ENCODE measurements at places on chromosomes 16 and 17.

DNA sequence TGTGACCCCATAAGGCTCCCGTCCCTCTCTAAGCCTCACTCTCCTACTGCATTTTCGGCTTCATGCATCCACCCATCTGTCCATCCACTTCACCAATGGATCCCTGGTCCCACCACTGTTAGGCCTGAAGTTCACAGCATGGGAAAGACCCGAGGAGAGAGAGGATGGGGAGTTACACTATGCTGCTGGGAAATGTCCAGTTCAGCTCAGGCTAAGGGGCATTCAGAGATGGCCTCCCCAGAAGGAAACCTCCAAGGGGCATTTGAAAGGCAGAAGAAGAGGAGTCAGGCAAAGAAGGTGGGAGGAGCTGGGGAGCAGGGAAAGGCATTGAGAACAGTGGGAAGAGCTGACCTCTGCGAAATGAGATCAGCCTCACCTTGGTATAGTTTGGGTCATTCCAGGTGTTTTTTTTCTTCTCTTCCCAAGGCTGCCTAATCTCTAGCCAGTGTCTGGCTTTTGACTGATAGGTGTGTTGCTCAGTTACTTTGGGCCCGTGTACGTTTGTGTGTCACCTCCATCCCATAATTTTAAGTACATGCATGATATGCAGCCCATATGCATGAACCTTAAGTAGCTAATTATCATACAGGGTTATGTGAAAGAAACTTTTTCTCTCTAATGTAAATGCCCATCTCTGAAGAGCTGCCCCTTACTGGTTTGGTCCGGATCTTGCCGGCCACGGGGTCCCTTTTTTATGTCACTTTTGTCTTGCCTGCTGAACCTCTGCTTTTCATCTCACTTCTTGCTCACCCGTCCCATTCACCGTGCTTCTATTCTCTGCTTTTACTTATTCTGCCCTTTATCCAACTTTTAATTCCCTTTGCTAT lies 11.6 kb upstream of the DRC7 start:
- no peak for DNase-seq

DNA sequence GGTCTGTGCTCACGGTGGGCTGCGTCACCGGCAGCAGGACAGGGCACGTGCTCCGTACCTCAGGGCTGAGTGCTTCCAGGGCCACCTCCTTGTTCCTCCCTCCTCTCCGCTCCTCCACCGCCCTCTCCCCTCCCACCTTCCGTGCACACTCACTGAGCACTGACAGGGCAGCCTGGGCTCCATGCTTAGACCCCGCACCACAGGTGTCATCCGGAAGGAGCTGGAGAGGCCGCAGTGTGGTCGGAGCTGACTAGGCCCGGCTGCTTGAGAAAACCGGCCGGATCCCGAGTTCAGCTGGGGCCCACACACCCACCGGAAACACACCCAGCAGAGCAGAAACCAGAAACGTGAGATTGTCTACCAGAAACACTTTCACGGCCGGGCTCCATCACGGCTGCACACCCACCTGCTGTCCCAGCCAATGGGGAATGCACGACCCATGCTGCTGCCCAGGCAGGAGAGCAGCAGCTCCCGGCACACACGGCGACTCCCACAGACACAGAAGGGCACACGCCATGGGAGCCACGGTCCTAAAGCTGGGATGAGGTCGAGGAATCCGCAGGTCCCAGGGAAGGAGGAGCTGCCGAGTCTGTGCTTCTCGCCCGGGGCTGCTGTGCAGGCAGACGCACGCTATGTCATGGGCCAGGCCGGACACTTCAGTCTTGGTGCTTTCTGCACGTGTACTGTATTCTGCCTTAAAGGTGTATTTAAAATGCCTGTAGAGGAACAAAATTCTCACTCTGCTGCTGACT lies 55.0 kb upstream of the ZNF469 start:
- no peak for DNase-seq

DNA sequence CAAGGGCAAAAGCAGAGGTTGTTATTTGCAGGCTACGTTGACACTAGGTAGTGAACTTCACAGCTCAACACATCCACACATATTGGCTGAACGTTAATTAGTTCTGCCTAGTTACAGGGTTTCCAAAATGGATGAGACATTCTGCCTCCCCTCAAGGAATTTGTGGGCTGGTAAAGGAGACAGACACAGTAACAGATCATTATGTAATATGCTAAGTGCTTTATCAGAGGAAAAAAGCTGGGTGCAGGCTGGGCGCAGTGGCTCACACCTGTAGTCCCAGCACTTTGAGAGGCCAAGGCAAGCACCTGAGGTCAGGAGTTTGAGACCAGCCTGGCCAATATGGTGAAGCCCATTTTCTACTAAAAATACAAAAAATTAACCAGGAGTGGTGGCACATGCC lies 26.2 kb downstream of the BMERB1 start:
- DNase-seq: no peak

DNA sequence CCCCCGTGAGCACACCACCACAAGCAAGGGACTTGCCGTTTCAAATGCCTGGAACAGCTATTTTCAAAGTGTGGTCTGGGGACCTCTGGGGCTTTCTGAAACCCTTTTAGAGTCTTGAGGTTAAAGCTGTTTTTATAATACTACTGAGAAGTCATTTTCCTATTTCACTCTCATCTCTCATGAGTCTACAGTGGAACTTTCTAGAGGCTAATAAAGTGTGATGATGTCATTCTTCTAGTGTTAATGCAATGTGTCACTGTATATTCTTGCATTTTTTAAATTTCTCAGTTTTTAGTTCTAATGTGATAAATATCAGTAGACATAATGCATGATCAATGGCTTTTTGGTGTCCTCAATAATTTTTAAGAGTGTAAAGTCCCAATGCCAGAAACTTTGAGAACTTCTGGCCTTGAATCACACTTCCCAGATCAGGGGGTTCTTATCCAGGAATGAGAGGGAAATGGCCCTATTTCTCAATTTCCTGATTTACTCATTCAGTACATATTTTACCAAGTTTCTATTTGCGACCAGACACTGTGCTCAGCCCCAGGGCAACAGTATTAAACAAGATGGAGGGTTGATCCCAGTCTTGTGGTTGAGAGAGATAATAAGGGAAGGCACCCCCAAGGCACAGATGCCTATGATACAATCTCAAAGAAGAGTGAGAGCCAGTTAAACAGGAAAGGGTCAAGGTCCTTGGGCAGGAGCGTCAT lies 444.0 kb downstream of the HS3ST3B1 start:
- no peak for DNase-seq

GRCh38 chr16:88725609-88726407 lies 19.5 kb downstream of the CTU2 start:
- DNase-seq: no peak

GRCh38 chr16:22928882-22929435 lies 115.0 kb downstream of the HS3ST2 start:
- DNase-seq: no peak

GRCh38 chr17:40937384-40937819 lies at the start of gene KRT23:
Gene KRT23, minus strand, starts transcription at chr17:40937646. Its CDS starts 1,043 bp downstream, at chr17:40936603.
- DNase-seq: no peak

- DNase-seq: no peak
These were observed 63.3 kb downstream of the C17orf67 start for GRCh38 chr17:56770427-56770826.

- DNase-seq: no peak
These were observed 2.6 kb upstream of the ZNF768 start for GRCh38 chr16:30528799-30529457.

DNA sequence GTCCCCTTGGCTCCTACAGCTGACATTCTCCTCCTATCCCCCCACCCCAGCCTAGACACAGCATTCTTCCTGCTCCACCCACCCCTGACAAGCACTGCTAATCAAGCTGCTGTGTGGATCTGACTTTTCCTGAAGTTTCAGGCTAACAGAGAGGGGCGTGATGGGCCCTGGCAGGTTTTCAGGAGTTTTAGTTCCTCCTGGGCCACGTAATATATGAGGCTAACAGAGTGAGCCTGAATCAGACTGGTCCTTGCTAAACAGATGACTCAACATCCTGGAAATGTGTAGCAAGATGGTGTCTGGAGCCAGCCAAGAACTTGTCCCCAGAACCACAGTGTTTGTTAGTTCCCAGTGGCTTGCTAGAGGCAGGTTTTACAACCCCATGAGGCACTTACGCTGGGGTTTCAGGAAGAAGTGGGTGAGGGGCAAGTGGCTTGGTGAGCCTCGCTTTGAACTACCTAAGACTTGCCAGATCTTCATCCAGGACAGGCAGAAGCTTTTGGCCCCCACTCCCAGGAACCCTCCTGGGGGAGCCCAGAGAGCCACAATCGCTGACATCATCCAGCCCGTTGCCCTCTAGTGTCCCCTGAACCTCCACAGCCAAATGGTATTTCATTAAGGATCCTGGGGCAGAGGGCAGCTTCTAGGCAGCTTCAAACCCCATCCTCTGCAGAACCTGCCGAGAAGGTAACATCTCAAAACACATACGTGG lies 15.9 kb downstream of the TMEM92 start:
- DNase-seq: no peak

DNA sequence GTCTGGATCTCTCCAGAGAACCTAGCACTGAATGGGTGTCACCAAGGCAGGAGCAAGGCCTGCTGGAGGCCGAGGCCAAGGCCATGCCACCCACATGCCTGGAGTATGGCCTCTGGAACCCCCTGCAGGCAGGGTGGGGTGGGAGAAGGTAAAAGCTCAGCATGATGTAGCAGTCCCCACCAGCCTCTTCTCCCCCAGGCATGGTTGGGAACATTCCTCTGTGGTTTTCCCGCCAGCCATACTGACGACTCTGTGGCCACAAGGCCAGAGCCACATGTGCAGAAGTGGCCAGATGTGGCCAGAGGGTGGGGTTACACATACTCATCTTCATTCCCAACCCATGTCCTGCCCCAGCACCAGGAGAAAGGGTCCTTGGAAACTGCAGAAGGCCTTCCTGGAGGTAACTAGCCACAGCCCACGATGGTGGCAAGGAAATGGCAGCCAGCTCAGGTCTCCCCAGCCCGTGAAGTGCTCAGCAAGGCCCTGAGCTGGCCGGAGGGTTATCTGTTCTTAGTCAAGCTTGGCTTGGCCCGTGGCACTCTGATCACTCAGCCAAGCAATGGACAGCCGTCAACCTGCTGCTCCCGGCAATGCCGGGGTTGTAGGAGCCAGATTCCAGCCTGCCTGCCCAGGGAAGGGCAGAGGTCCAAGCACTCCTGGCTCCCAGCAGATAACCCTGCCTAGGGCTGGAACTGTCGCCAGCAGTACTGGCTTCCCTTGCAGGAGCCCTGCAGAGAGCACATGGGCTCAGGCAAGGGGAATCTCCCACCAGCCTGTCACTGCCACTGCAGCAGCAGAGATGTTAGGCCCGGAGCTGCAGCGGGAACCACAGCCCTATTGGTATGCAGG lies 26.1 kb downstream of the HDAC5 start:
- DNase-seq: no peak

DNA sequence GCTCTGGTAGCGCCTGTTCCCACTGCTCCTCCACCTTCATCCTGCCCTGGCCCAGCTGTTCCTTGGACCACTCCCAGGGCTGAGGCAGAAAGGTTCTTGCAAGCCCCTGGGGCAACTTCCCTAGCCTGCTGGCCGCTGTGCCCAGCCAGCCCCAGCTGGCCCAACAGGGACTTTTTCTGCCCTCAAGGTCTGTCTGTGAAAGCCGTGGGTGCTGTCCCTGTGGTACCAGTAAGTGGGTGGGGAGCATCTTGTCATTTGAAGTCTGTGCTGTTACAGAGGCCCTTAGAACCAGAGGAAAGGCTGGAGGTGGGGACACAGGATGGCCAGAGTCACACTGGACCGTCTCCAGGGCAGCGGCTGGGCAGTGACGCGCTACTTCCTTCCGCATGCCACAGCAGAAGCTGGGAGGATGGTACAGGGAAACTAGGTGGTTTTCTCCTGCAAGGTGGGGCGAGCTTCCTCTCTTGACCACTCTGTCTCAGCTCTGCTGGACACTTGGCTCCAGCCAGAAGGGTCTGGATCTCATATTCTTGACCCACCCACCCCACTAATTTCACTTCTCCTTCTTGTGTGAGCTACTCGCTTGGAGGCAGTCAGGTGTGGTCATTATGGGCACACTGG lies 87.8 kb downstream of the PLCG2 start:
- DNase-seq: no peak

GRCh38 chr17:40356990-40357881 lies 7.3 kb downstream of the GJD3 start:
- no peak for DNase-seq

GRCh38 chr16:90046122-90046970 lies 27.1 kb upstream of the DBNDD1 start:
- DNase-seq: no peak

GRCh38 chr16:65481956-65482355 lies 360.1 kb upstream of the CDH11 start:
- DNase-seq: no peak

- DNase-seq: no peak
These were observed 2.5 kb upstream of the IGF2BP1 start for GRCh38 chr17:48994549-48995303.

DNA sequence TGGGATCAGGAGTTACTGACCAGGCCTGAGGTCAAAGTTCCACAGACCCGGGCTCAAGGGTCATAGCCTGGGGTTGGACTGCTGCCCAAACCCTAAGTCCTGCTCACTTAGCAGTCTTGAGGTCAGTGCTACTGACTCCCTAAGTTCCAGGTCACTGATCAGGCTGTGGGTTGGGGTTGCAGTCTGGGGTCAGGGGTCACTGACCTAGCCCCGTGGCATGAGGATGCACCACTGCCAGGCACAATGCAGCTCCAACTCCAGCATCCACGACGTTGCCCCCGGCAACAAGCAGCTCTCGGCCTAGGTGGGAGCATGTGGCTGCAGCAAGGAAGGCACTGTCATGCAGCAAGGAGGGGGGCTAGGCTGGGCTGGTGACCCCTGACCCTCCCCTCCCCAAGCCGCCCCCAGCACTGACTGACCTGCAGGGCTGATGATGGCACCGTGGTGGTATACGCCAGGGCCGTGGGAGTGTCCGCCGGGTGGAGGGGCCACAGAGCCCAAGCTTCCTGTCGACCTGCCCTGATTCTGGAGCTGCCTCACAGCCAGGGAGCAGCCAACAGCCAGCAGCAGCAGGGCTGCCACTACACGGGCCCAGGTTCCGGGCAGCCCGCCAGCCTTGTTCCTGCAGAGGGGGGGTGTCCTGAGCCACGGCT lies 1.1 kb downstream of the GGT6 start:
- no peak for DNase-seq

DNA sequence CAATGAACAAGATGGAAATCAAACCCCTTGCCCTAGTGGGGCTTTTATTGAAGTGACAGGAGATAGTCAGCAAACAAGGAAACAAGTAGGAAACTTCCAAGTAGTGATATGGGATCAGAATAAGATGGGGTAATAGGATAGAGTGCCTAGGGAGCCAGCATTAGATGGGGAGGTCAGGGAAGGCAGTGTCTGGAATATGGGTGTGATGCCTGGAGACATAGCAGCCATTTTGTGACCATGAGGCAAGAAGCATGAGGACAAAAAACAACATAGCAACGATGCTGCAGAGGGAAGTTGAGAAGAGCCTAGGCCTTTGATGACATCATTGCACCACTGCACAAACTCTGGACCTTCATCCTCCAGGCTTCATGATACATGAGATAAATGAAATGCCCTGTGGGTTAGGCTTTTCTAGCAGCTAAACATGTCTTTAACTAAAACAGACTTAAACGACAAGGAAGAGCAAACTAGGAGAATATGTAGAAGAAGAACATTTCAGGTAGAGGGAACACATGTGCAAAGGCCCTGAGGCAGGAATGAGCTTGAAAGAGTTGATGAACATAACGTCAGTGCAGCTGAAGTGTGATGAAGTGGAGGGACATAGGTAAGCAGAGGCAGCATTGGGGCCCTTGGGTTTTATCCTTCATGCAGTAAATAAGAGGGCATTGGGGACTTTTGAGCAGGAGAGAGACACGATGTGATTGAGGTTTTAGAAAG lies 18.2 kb upstream of the TMEM11 start:
- DNase-seq: no peak
